Left colon (tissue), 2 donors: ENCODE measurements at places on chromosomes 2 and 18. TPM values are rescaled to one million over a fixed set of nuclear protein-coding genes. Genes with fewer than 3 reads are reported as not detected.

- DNase-seq, result no peak
Measured at GRCh38 chr2:50649626-50650402, 382.1 kb downstream of the NRXN1 start.

DNA sequence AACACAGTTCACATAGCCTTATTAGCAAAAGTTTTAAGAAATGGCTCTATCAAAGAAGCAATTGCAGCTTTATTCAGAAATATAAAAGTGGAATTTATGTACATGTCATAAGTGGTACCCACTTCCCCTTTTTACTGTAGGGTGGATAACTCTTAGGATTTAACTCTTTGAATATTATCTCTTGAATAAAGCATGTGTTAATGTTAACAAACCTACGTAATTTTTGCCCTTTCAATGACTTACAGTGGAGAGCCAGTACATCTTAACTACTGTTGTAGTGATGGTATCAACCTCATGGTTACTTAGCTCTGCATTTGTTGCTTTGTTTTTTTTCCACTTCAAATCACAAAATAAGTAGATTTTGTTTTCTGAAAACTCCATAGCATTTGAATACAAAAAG is 8.8 kb downstream of the NABP1 start:
- no peak for DNase-seq

DNA sequence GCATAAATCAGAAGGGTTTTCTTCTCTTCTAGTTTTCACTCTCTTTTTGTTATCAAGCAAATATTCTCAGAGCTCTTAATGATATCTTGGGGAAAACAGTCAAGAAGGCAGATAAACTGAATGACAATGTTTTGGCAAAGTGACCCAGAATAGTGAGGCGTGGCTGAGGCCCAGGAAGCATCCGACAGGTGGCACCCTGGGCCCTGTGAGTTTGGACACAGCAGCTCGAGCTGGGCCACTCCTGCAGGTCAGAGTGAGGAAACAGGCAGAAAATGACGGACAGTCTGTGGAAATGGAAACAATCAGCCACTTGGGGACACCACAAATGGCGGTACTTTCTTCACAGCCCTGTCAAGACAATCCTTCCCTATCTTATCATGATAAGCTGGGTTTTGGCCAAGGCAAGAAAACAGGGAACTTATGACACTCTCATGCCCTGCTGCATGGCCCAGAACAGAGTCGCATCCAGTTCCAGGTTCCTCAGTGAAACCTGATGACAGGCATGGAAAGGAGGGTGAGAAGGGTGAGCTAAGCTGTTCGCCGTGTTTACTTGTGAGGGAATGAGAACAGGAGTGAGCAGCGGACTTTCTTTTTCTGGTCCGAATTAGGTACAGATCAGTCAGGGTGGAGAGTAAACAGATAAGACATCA is 32.1 kb downstream of the MRPL44 start:
- peak; percentile 70 for DNase-seq

Gene ECEL1
- total RNA-seq, result not detected

- no peak for DNase-seq
Measured at GRCh38 chr18:7857562-7857961, 290.4 kb downstream of the PTPRM start.

- no peak for DNase-seq
Measured at GRCh38 chr2:107320881-107321280, 434.9 kb upstream of the ST6GAL2 start.

Gene LRATD1
- 136 TPM for total RNA-seq

DNA sequence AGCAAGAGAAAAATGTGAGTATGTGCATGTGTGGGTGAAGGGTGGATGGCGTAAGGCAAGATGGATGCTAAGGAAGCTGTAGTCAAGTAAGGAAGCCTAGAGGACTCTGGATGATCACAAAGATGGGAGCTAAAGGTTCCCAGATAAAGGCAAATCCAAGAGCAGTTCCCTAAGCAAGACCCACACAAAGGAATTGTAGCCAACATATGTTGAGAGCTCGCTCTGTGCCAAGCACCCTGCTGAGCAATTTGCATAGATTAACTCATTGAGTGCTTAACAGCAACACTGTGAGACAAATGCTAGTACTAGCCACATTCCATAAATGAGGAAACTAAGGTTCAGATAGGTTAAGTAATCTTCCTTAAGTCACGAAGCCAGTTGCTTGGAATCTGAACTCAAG is 132.6 kb downstream of the C1D start:
- no peak for DNase-seq

Gene LPIN1
- 24.4 TPM for total RNA-seq
